ENCODE measurements at places on chromosomes 13 and 19.

DNA sequence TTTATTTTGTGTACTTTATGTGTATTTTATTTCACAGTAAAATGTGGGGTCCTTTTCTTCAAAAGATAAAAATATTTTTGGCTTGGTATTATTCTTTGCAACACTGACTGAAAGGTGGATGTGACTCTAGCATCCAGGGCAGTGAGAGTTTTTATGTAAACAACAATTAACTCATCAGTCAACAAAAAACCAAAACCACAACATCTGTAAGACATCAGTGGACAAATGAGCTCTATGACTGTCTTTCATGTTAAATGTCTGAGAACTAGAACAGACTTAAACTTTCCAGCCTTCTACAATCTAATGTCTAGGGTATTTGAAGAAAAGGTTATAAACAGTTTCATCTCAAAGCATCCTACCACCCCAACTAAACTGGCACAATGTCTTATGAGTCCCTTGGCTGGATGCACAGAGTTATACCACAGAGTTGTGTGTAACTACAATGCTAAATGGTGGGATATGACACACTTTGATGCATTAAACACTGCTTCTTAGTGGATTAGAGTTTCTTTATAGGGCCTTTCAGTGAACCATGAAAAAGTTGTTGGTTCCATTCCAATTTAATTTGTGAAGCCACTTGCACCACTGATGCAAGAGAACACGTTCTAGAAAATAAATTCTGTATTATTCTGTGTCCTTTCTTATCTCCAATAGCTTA is 544.2 kb upstream of the KLF12 start:
- no peak for DNase-seq

GRCh38 chr13:89204435-89204834 is 1533.3 kb downstream of the SLITRK5 start:
- no peak for DNase-seq

DNA sequence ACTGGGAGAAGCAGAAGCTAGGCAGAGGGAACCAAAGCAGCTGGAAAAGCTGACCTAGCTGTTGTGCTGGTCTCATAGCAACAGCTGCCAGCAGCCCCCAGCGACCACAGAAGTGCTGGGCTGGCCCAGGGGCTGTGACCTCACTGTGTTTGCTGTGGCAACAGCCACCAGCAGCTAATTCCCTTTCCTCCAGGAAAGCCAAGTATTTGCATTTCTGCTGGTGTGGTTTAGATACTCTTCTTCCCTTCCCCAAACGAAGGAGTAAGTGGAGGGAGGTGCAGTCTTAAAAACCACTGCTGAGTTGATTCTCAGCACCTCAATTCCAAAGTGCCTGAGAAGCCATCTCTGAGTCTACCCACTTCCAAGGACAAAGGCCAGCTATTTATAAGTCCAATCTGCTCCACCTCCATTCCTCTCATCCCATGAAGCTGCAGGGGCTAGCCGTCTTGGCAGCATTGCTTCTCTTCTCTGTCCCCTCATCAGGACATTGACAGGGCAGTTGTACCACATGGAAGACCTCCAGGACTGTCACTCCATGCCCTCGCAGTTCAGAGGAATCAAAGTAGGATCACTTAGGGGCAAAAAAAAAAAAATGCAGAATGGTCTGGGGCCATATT is 11.5 kb upstream of the CCDC97 start:
- no peak for DNase-seq

DNA sequence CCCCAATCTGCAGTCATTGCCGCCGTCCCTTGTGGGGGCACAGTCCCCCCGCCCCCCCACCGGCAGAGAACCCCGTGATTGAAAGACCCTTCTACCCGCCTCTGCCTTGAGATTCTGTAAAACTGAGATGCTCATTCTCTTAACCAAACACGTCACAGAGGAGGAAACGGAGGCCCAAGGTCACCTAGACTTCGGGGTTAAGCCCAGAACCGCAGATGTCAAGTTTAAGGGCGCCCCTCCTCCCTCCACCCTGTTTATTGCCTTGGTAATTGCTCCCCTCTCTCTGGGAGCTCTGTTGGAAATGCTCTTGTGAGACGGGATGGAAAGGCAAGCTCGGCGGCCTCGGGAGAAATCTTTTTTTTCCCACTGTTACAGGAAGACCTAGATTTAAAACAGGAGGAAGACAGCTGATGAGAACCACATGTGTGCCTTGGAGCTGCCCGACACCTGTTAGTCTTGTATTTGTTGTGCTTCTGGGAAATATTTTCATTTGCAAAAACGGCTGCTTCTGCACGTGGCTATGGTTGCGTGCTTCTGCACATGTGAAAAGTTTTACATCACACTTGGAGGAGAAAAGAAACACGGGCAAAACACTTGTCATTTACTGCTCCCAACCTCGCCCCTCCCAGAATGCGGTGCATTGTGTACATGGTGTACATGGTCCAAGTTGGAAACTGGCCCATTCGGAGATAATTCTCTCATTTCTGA is 1.1 kb upstream of the MED26 start:
- DNase-seq, result peak; percentile 36

DNA sequence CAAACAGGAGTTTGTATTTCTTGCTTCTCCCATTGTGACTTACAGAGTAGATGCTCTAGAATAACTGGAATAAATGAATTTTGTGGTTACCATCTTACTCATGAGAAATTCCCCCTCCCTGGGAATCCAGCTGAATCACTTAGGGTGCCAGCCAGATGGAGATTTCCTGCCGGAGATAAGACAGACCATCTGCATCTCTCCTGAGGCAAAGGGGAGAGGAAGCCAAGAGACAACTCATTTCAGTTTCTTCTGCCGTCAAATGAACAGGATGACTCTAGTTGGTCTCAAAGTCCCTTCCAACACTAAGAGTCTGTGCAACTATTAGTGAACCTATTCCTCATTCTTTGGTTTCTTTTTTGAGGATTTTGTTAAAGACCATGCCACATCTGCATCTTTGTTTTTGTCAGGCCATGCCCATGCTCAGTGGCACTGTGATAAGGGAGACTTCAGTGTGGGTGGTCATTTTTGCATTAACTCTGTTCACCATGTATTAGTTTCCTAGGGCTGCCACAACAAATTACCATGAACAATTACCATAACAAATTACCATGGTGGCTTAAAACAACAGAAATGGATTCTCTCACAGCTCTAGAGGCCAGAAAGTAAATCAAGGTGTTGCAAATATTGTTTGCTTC is 112.8 kb downstream of the NDFIP2 start:
- no peak for DNase-seq

GRCh38 chr19:57816652-57817051 is 1.9 kb upstream of the ZNF552 start:
- DNase-seq, result no peak

GRCh38 chr13:32142956-32143375 is 111.4 kb downstream of the FRY start:
- no peak for DNase-seq

DNA sequence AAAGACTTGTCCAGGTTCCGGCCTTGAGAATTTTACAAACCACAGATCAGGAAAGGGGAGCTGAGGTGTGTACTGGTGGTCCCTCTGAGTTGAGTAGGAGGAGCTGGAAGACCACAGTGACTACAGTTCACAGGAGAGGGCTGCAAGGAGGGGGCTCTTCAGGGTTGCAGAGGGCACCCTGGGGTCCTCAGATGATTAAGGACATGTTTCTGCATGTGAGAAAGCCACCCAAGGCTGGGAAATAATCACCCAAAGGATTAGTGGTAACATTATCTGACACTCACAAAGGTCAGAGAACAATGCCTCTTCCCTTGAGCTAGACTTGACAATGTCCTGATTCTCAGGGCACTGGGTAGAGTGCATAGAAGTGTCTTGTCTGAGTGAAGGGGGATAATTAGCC is 540.4 kb downstream of the IRS2 start:
- no peak for DNase-seq

GRCh38 chr13:75345193-75345592 is 136.8 kb downstream of the TBC1D4 start:
- DNase-seq, result no peak

- no peak for DNase-seq
Measured at GRCh38 chr19:55229789-55230182, 1.2 kb upstream of the TMEM86B start.

GRCh38 chr13:39675904-39676303 is 20.4 kb downstream of the COG6 start:
- no peak for DNase-seq

DNA sequence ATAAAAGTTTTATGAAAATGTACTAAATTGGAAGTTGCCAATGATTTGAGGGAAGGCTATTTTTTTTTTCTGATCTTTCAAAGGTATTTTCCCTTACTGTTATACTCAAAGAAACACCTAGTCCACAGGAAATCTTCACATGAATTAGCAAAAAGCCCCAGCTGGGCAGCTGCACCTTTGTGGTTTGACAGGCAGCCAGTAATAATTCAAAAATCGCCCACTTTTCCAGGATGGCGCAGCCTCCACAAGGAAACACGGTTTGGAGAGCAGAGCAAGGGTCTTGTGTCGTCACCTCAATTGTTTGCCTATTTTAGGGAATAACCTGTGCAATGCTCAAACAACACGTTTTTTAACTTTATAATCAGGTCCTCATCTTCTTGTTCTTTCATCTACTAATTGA is 324.9 kb upstream of the GPC6 start:
- DNase-seq, result no peak

DNA sequence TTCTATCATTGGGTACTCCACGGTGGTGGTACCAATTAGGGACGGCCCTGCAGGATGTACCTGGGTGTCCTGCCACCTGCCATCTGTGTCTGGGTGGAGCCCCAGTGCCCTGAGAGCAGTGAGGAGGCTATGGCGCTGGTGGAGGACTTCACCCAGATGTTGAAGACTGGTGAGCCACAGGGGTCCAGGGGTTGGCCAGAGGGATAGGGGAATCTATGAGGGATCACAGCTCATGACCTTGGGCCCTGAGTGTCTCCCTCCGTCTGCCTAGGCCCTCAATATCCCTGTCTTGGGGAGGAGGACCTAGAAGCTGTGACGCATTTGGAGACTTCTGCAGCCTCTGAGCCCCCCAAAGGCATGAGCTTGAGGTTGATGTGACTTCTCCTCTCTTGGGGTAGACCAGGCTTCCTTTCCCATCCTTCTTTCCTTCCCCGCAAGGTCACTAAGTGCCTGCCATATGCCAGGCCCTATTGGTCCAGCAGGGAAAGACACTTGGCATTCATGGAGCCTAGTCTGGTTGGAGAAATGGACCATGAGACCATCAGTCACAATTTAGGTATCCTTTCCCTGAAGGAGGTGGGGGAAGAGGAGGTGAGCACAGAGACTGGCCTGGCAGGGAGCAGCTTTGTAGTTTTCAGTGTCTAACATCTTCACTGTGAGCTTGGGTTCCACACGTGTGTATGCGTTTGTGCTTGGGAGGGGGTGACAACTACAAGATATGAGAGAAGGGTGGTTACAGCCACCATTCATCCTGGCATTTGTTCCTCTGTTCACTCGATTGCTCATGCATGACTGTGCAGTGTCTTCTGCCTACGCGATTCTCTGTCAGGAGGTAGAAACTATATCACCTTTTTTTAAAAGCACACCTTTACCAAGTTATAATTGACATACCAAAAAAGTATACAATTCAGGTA is 5.1 kb upstream of the MZF1 start:
- no peak for DNase-seq

DNA sequence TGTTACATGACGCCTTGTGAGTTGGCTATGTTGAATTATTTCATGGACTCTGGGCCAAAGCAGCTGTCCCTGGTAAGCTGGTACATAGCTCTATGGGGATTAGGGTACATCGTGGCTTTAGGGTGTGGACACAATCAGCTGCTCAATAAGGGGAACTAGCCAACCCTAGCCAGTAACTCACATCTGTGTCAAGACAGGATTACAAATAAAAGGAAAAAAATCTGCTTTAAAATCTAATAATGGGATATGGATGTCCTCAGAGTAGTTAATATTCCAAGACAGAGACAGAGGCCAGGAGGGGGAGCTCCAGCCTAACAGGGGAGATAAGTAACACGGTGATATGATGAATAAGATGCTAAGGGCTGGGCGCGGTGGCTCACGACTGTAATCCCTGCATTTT is 21.1 kb upstream of the ZNF766 start:
- peak; percentile 18 for DNase-seq

- DNase-seq, result no peak
Measured at GRCh38 chr13:51221674-51222036, 543 bp upstream of the FAM124A start.

GRCh38 chr13:28582225-28582891 is 76.6 kb upstream of the POMP start:
- no peak for DNase-seq

DNA sequence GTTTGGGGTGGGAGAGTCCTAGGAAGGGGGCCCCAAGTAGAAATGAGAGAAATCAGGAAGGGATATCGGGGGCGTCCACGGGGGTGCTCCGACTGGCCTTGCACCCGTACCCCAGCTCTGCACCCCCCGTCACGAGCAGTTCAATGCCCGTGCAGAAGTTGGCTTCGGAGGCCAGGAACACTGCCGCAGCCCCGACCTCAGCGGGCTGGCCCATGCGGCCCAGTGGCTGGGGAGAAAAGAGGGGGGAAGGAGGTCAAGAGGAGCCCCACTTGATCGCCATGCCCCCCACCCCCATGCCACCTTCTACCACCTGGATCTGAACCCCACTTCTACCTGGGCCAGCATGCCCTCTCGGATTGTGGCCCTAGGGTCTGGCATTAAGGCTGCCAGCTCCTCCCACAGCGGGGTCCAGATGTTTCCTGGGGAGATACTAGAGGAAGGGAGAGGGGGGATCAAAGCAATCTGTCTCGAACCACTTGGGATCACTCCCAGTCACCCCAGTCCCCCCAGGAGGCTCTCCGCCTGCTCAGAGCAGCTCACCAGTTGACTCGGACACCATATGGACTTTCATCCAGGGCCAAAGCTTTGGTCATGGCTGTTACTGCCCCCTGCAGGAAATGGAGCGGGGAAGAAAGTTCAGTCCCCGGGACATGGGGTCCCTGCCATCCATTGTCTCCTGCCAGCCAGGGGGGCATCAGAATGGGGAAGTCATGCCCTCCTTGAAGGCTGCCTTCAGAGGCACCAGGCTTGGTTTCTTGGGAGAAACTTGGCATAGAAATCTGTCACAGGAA is 2.5 kb upstream of the BCAT2 start:
- no peak for DNase-seq

DNA sequence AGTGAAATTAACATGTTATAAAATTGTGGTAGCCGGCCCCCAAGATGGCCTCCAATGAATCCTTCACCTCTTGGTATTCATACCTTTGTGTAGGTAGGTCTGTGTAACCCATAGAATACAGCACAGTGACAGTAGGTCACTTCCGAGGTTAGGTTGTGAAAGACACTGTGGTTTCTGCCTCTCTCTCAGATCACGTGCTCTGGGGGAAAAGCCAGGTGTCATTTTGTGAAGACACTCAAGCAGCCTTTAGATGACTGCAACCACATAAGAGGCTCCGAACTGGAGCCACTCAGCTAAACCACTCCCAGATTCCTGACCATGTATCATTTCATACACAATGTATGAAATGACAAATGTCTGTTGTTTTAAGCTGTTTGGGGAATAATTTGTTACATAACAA is 9.8 kb upstream of the USPL1 start:
- DNase-seq, result peak; percentile 81

GRCh38 chr13:98083507-98083906 is 59.4 kb upstream of the FARP1 start:
- DNase-seq, result no peak
